Gastrocnemius medialis (tissue), 4 donors: ENCODE measurements at places on chromosomes 6 and 20.

GRCh38 chr6:155968921-155969320 is 513.3 kb upstream of the NOX3 start:
- DNase-seq, result no peak

DNA sequence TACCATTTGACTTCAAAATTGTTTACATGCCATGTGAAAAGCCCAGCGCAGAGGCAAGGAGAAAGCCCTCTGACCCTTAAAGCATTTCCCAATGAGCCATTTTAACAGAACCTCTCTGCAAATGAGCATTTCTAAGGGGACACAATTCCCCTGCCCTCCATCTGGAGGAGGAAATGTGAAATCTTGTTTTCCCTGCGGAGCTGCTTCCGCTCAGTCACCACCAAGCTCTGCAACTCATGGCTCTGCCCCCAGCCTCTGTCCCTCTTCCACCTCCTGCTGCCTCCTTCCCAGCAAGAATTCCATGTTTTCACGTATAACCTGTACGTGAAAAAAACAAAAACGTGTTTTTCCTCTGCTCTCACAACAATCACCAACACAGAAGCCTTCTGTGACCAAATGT is 12.3 kb downstream of the RIN2 start:
- DNase-seq, result no peak

DNA sequence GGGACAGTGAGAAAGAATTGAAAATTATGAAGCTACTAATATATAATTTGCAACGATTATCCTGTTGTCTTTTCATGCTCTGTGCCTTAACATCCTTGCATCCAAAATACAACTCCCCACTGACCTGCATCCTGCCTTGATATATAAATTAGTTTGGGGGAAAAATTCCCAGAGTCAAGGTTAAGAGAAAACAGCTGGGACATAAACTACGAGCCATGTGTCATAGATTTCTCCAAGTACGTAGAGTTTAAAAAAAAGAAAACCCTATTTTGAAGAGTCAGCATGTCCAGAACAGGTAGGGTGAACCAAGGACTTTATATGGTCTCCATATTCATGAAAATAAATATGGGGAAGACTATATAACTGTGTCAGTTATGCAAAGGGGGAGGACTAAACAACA is 123.8 kb upstream of the MARCKS start:
- no peak for DNase-seq

- DNase-seq, result peak; percentile 27
Observed at GRCh38 chr6:164344801-164345291, 930.3 kb downstream of the QKI start.

- DNase-seq, result no peak
Observed at GRCh38 chr20:32327087-32327681, 30.9 kb upstream of the ASXL1 start.

GRCh38 chr6:126433927-126434326 is 94.0 kb downstream of the CENPW start:
- no peak for DNase-seq
